ENCODE measurements at places on chromosomes 5 and 9. TPM values are rescaled to one million over a fixed set of nuclear protein-coding genes. Genes with fewer than 3 reads are reported as not detected.

DNA sequence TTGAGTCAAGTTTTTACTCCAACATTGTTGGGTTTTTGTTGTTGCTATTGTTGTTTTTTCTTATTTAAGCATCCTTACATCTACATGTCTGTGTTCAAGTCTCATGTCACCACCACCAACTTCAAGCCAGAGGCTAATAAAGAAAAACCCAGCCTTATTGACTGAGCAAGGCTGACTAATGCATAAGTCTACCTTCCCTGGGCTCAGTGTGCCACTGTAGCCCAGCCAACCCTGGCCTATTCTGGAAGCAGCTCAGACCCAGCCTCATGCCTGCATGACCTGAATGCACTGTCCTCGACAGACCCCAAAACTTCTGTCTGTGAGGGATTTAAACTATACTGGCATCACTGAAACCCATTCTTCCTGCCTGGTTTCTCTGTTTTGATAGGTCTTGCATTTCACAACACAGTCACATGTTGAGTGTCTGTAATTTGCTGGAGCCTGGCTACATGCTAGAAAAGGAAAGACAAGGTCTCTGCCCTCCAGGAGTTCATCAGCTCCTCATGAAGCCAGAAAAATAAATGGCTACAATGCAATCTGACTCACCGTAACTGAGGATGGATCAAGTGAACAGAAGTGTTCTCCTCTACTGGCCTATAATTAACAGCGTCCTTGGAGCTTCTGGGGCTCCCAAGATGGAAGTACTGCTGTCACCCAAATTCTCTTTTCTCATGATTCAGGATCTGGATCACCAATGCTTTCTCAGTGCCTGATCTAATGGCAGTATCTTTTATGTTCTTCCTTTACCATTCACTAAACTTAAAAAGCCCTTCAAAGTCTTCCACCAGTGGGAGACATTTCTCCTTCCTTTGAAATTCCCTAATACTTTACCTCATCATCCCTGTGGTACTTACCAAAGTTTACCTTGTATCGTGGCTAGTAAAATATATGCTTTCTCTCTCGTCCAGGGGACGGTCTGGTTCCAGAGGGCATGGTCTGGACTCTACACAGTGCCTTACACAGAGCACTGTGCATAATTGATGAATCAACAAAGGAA, 103.9 kb upstream of the IFNE start:
- H3K27me3 ChIP-seq: no peaks in the 10 kb centered on the region
- H3K36me3 ChIP-seq: no peaks in the 10 kb centered on the region
- H3K4me1 ChIP-seq: no peaks in the 10 kb centered on the region
- no peak overlapping the region for H3K27ac ChIP-seq

DNA sequence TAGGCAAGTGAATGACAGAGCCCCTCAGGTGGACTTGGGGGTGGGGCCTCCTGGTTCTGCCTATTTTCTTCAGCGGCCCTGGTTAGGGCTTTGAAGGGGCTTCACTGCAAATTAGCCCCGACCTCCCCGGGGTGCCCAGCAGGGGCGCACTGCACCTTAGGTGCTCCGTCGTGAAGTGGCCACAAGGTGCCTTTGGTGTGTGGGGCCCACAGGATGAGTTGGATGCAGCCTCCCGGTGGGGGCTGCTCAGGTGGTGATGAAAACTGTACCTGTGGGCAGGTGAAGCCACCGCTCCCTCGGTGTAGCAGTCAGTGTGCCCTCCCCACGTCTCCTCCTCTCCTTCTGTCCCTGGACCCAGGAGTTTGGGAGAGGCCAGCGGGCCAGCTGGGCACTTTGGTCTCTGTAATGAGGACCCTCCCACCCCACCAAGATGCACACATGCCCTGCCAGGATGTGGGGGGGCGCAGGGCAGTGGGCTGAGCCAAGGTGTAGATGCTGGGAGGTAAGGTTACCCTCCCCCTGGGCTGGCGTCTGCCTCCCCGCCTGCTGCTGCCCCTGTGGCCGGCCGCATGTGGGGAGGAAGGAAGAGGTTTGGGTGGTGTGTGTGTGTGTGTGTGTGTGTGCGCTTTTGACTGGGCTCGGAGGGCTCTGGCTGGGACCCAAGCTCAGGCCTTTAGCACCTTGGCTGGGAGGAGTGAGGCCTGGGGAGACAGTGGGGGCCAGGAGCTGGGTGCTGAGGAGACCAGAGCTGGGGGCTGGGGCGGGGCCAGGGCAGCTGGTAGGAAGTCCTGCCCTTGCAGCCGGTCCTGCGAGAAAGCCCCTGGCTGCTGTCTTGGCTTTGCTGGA, 55.6 kb downstream of the RXRA start:
- H3K36me3 ChIP-seq: no peaks in the 10 kb centered on the region
- H3K4me1 ChIP-seq: no peaks in the 10 kb centered on the region
- no peak for DNase-seq
- no peaks in the 10 kb centered on the region for H3K27me3 ChIP-seq
- no peak overlapping the region for H3K27ac ChIP-seq

DNA sequence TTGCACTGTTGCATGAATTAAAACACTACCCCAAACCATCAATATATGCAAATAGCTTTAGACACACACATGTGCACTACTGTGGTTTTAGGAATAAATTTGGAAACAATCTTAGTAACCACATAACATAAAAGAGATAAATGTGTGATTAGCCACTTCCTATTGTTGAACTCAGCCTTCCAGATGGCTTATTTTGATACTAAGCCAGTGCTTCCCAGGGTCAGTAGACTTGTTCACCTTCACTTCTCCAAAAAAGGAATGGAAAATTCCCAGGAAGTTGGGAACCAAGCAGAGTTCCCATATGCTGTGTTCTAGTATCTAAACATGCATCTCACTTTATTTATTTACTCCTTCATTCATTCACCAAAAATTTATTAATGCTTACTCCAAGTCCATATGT, 47.8 kb downstream of the SVEP1 start:
- no peaks in the 10 kb centered on the region for H3K27me3 ChIP-seq
- no peaks in the 10 kb centered on the region for H3K36me3 ChIP-seq
- H3K4me3 ChIP-seq: no peak overlapping the region
- no peak for DNase-seq

DNA sequence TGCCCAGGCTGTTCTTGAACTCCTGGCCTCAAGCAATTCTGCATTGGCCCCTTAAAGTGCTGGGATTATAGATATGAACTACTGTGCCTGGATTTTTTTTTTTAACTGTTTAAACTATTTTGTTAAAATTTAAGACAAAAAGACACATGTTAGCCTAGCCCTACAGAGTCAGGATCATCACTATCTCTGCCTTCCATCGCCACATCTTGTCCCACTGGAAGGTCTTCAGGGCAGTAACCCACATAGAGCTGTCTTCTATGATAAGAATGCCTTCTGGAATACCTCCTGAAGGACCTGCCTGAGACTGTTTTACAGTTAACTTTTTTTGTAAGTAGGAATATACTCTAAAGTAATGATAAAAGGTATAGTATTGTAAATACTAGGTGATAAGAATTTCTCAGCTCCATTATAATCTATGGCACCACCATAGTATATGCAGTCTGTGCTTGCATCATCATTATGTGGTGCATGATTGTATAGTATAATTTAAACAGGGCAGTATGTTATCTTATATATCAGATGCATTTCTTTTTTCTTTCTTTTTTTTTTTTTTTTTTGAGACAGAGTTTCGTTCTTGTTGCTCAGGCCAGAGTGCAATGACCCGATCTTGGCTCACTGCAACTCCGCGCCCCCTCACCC, 52.7 kb downstream of the DENND4C start:
- no peak overlapping the region for H3K27ac ChIP-seq
- no peak for DNase-seq
- no peaks in the 10 kb centered on the region for H3K4me1 ChIP-seq
- no peaks in the 10 kb centered on the region for H3K27me3 ChIP-seq
- H3K4me3 ChIP-seq: no peak overlapping the region
- H3K36me3 ChIP-seq: no peaks in the 10 kb centered on the region

DNA sequence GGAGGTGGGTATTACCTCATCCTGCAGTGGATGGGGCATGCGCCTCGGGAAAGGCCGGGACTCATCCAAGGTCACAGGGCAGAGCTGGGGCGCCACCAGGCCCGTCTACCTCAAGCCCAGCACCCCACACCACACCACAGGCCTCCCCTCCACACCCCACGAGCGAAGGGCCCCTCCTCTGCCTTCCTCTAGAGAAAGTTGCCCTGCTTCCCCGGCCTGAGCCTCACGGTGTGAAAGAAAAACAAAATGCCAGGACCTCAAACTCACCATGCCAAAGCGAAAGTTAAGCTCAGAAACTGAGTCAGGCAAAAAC, 161.1 kb downstream of the COL23A1 start:
- no peak overlapping the region for H3K4me3 ChIP-seq
- no peaks in the 10 kb centered on the region for H3K4me1 ChIP-seq
- no peaks in the 10 kb centered on the region for H3K27me3 ChIP-seq
- H3K36me3 ChIP-seq: no peaks in the 10 kb centered on the region
- DNase-seq: no peak

DNA sequence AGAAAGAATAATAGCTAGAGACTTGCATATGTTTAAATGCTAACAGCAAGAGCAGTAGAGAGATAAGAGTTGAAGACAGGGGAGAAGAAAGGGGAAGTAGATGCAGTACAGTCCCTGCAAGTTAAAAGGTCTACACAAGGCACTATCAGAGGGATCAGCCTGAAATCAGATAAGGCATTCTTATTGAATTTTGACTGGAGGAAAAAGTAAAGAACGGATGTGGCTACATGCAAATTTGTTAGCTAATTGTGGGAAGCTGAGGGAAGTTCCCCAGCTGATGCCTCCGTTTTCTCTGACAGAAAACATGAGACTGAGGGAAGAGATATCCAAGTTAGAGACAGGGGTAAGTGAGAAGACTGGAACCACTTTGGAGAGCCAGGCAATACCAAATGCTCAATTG, 12.9 kb upstream of the RHOBTB3 start:
- DNase-seq: no peak
- H3K27ac ChIP-seq: no peak overlapping the region
- H3K27me3 ChIP-seq: no peaks in the 10 kb centered on the region
- H3K36me3 ChIP-seq: no peaks in the 10 kb centered on the region

ADAMTSL2 gene
- 20.9 TPM for total RNA-seq

Measured in aorta (tissue), 5 donors.